COR-L47 (cell line): ENCODE measurements at places on chromosomes 13 and 19.

DNA sequence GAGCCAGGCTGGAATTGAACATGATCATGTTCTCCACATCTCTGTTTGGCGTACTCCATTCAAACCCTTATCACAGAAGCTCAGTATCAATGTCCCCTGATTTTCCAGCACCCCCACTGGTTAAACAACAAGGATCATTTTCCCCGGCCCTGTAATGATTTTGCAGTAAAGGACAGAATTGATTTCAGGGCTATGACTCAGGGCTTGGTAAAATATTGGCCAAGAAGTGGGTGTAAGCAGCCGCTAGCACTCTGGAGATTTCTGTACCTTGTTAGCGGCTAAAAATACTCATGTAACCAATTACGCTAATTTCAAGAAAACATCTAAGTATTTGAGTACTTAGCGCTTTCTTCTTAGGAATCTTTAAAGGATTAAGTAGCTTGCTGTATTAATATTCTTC is 69.5 kb upstream of the FNDC3A start:
- no peak for DNase-seq

- DNase-seq = no peak
Measured at GRCh38 chr13:40316301-40316700, 350.1 kb downstream of the FOXO1 start.

DNA sequence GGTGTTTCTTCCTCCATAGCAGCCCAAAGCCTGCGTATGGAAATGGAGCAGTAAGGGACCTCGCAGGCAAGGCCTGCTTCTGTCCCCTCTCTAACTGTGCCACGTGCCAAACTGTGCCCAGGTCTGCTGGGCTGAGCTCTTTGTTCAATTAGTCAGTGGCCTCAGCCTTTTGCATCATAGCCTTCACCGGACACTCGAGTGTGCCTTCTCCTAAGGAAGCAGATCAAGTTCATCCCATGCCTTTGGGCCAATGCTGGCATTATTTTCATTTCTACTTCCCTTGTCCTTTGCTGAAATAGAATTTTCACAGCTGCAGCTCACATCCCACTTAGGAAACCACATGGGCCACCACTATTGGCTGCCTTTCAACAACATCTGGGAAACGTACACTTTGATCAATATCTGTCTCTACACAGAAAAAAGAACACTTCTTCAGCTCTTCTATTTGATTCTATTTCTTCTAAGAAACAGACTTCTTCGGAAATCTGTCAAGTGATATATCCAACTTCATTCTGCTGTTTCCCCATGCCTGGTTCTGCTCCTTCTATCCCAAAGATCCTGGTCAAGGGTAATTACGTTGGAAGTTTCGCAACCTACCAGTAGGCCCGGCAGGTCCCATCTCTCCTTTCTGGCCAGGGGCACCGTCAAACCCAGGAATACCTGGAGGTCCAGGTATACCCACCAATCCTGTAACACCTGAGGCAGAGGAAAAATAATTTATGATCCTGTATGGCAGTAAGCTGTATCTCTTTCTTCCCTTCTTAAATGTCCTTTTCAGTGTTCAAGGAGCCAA is 143.9 kb downstream of the COL4A1 start:
- no peak for DNase-seq

DNA sequence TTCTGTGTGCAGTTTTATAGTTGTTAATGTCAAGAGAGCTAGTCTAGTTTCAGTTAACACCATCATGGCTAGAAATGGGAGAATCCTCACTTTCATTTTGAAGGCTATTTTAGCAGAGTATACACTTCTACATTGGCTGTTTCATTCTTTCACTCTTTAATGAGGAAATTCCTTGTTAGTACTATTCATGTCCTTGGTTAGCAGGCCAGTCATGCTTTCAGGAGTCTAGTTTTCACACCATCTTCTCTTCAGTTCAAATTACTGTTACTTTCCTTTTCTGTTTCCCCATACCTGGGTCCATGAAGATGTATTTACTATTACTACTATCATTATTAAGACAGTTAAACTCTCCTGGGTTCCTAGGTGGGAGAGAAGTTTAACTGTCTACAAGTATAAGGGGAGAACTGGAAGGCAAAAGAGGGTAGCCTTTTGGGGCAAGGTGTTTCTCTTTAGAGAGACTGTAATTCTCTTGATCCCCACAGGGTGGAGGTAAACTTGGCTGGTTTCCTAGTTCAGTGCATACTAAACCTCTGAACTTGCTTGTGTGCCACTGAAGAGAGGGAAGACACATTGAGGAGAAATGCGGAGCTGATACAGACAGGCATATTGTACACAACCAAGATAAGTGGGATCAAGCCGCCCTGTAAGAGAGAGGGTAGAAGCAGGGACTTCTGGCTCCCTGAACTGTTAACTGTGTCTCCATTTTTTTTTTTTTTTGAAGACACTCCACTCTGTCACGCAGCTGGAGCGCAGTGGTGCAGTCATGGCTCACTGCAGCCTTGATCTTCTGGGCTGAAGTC is 41.3 kb upstream of the IGFL4 start:
- DNase-seq = peak; percentile 49

DNA sequence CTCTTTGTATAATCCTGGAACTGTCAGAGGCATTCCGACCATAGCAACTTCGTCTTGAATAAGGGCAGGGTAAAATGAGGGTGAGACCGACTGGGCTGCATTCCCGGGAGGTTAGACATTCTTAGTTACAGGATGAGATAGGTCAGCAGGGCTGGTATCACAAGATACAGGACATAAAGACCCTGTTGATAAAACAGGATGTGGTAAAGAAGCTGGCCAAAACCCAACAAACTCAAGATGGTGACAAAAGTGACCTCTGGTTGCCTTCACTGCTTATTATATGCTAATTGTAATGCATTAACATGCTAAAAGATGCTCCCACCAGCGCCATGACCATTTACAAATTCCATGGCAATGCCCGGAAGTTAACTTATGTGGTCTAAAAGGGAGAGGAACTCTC is 27.7 kb upstream of the MBNL2 start:
- no peak for DNase-seq
